T-helper 1 cell (primary cell): ENCODE measurements at places on chromosomes 6 and 20.

- DNase-seq: no peak
Measured at GRCh38 chr20:18904624-18905023, 91.0 kb downstream of the SCP2D1 start.

- DNase-seq: no peak
Measured at GRCh38 chr6:127382413-127382812, 39.0 kb upstream of the ECHDC1 start.

GRCh38 chr6:112697265-112697664 is 350.1 kb downstream of the RFPL4B start:
- no peak for DNase-seq

- no peak for DNase-seq
Measured at GRCh38 chr6:75694406-75694805, 54.6 kb upstream of the MYO6 start.

GRCh38 chr6:83285917-83286316 is 92.8 kb downstream of the RWDD2A start:
- DNase-seq: no peak

GRCh38 chr6:134134654-134135053 is 82.2 kb upstream of the SLC2A12 start:
- DNase-seq: no peak

GRCh38 chr6:134472046-134472445 is 154.1 kb upstream of the SGK1 start:
- no peak for DNase-seq

DNA sequence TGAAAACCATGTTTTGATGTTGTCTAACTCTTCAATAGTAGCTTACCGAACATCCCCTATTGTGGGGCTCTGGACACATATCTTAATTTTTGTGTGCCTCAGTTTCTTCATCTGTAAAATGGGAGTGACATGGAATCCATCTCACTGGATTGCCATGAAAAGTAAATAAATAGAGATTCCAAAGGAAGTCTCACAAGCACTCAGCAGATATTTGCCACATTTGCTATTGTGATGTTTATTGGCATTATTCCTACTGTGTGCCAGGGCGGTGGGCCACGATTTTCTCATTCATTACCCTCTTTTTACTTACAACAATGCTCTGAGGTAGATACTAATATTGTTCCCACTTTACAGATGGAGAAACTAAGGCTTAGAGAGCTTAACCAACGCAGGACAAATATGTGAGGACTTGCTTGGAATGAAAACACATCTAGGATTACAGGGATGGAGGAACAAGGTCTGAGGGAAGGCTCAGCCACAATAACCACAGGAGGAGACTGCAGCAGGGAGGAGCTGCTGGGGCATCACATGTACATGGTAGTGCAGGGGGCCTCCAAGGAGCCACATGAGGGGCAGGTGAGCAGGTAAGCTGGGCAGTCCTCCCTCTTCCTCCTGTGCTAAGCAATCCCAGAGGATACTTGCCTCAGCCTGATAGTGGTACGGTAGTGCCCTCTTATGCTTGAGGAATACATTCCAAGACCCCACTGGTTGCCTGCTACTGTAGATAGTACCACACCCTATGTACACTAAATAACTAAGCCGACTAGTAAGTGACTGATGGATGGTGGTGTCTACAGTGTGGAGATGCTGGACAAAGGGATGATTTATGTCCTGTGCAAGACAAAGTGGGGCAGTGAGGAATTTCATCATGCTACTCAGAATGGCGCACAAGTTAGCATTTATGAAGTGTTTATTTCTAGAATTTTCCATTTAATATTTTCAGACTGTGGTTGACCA is 176.9 kb downstream of the FOXA2 start:
- no peak for DNase-seq

- no peak for DNase-seq
Measured at GRCh38 chr6:109050012-109050411, 44.6 kb downstream of the SESN1 start.

DNA sequence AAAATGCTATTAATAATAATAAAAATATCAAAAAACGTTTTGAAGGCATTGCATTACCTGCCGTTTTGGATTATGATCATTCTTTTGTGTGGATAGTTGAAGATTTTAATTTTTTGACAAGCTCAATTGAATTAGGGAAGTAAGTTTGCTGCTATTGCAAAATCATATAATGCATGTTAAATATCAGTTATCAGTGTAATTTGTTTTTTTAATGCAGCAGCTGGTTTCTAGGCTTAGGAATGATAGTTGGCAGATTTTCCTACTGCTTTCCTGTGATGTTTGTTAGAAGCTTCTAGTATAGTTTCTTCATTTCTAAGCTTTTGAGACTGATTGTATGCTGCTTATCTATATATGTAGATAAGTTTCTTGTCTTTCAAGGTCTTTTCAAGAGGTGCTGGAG is 99.0 kb downstream of the JARID2 start:
- no peak for DNase-seq

GRCh38 chr6:116351101-116351500 is 19.6 kb upstream of the DSE start:
- DNase-seq: no peak

GRCh38 chr20:49595811-49596561 is 28.0 kb upstream of the PTGIS start:
- no peak for DNase-seq

- DNase-seq: no peak
Measured at GRCh38 chr20:54126806-54127655, 46.8 kb downstream of the CYP24A1 start.

DNA sequence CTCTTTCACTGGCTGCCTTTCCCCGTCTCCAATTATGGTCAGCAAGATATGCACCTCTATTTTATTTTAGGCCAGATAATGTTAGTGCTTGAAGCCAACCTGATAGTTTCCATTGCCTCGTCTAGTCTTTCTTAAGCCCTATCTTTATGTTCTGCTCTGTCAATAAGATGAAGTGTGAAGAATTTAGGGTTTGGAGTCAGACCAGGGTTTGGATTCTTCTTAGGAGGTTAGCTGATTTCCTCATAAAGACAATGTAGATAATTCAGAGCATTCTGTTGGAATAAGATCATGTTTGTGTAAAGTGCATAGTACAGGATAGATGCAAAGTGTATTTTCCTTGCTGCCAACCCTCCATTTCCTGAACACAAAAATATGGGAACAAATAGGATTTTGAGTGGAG is 43.8 kb downstream of the PKIB start:
- no peak for DNase-seq

- DNase-seq: no peak
Measured at GRCh38 chr6:17172836-17173470, 71.1 kb downstream of the STMND1 start.

DNA sequence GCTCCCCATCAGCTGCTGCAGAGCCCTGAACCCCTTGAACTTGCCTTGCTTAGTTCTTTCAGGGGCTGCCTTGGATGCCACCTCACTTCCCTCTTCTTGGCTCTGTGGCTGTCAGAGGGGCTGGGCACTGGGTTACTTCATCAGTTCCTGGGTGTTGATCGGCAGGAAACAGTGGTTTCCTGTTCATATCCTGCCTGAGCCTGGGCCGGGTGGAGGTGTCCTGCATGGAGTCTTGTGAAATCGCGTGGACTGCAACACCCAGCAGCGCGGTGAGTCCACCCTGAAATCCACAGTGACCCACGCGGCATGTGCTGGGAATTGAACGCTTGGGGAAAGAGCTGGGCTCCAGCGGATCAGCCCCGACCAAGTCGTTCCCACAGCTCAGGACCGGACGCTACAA is 97.5 kb downstream of the CDH26 start:
- DNase-seq: peak; percentile 17

DNA sequence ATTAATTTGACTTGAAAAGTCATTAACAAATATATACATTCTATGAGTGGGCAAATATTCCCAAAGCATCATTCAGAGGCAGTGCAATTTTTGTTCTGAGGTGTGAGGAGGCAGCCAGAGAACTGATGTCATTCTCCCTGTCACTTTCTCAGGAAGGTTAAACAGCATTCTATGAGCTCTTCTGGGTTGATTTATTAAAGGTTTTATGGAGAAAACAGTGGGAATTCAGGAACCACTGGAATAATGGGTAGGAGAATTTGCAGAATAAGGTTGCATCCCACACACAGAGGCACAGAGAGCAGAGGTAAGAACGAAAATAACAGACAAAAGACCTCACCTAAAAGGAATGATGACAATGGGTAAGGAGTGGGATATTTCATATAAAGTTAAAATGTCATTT is 860.6 kb downstream of the TFAP2A start:
- DNase-seq: no peak

DNA sequence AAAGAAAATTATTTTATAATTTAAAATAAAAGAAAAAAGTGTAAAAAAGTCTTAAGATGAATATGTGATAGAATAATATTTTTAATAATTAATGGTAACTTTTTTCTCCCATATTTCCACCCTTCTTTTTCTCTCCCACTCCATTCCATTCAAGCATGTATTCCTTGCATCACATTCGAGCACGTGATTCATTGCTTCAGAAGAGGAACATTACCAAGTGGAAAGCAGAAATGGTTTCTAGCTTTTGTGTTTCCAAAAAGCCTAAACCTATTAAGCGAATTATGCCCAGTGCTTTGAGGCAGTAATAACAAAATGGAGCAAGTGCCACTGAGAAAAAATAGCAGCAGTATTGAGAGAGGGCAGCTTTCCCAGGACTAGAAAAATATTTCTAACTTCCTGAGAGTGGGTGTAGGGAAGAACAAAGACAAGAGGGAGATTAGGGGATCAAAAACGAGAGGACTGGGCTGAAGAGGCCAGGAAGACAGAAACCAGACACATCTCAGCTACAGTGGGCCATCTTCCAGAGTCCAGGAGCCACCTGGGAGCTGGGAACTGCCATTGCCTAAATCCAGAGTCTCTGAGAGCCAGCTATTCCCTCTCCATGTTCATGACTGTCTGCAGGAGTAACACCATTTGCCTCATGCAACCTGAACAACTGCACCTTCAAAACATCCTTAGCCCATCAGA is 15.0 kb upstream of the AKIRIN2 start:
- no peak for DNase-seq

DNA sequence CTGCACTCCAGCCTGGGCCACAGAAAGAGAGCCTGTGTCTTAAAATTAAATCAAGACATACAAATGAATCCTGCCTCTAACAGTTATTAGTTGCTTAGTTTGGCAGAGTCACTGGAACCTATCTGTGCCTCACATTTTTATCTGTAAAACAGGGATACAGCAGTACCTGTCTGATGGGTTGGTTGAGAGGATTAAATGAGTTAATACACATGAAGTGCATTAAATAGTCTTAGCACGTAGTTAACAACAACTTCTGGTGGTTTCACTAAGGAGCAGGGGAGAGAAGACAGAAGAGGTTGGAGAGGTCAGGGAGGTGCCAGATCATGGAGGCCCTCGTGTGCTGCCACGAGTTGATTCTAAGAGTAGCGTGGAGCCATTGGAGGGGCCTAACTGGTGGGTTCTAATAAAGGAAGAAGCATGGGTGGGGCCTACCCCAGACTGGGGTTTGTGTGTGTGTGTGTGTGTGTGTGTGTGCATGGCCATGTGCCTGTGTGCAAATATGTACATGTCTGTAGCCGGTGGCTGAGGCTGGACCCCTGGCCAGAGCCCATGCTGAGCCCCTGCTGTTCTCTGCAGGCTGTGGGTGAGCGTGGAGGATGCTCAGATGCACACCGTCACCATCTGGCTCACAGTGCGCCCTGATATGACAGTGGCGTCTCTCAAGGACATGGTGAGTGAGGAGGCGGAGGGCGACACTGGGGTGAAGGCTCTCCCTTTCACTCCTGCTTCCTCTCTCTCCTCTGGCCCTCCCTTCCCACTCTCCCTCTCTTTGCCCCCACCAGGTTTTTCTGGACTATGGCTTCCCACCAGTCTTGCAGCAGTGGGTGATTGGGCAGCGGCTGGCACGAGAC is 9.1 kb downstream of the RBCK1 start:
- no peak for DNase-seq

- no peak for DNase-seq
Measured at GRCh38 chr6:19719691-19720128, 117.5 kb upstream of the ID4 start.
